Upper lobe of right lung (tissue), 1 donor: ENCODE measurements at places on chromosomes 4 and X. TPM values are rescaled to one million over a fixed set of nuclear protein-coding genes. Genes with fewer than 3 reads are reported as not detected.

DNA sequence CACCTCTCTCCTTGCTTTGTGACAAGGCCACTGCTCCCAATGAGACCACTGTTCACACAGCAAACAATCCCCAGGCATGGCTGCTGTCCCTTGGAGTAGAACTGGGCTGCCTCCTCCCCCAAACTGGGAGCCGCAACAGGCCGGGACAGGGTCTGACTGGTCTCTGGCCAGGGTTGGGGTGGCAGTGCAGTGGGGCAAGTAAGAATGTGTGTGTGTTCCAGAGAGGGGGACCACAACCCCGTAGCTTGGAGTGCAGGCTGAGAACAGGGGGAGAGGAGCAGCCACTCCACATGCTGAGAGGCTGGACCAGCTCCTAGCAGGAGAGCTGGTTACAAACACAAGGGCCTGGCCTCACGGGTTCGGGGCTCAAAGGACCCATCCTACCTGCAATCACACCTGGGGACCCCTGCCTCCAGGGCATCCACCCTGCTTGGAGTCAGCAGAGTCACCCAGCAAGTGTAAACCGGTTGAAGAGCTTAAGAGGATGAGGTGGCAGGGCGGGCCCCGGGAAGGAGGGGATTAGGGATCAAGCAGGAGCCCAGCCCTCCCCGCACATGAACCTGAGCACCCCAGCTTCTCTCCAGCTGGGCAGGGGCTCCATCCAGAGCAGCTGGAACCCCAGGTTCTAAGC, 3.8 kb upstream of the ZNF185 start:
- DNase-seq, result no peak

The TFE3 gene
- 62.4 TPM for total RNA-seq

- no peak for DNase-seq
These were observed 9.4 kb upstream of the CDS1 start for GRCh38 chr4:84573385-84574068.

DNA sequence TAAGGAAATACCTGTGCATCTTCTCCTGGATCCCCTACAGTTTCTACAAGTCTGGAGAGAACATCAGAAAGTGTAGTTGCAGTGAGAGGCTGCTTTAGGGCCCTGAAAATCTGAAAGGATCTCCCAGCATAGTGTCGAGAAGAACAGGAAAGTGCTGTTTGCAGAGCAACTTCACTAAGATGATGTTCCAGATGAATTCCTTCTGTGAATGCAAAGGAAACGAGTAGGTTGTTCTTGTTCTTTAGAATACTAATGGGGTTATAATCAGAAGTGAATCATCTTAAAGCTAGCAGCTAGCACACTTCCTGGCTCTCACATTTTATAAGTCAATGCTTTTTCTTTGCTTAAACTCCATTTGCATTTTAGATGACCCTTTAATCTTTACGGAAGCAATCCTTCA, 53.7 kb downstream of the ZAR1 start:
- no peak for DNase-seq

- DNase-seq, result no peak
These were observed 79.6 kb downstream of the CCKAR start for GRCh38 chr4:26410385-26411293.

GRCh38 chr4:134702374-134702773, 500.8 kb upstream of the PABPC4L start:
- DNase-seq, result no peak

- no peak for DNase-seq
These were observed 10.3 kb upstream of the CENPU start for GRCh38 chr4:184744236-184744635.

DNA sequence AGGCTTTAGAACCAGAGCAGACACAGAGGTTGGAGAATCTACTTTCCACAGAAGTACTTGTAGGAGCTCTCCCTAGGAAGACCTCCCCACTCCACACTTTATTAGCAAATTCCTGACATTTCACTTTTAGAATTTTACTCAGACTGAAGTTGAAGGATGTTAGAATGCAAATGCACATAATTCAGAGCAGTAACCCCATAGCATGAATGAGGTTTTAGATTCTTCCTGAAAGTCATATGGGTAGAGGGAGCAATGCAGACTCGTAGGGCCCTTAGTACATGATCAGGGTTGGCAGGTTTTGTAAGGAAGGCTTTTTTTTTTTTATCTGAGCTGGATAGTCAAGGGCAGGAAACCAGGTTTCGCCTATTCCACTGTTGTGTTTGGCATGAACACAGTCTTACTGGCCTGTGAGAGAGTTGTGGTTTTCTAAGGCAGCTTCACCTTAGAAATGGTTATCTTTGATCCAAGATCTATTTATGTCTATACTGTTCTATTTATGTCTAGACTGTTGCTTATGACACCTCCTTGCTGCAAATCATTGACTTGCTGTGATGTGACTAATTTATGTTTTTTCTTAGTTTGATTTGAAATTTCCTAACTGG, 48.9 kb downstream of the SPATA18 start:
- no peak for DNase-seq

The FRG2 gene
- not detected for total RNA-seq

The SLC10A4 gene
- total RNA-seq, result 3.1 TPM

DNA sequence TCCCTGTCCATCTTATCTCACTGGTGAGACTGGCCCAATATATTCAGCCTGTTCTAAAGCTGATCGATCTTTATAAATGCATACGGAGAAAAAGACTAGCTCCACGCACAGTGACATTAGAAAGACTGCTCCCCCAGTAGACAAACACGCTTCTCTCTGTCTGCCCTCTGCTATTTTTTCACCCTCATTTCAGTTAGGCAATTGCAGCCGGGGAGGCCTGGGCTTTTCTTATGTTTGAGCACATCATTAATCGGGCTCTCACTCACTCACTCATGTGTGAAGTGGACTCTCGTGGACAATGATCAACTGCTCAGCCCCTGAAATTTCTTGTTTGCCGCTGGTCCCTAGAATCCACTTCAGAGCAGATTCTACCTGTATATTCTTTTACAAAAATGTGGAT, 824.7 kb upstream of the TENM3 start:
- no peak for DNase-seq

- DNase-seq, result no peak
These were observed 141.5 kb upstream of the PABPC4L start for GRCh38 chr4:134343081-134343480.

- DNase-seq, result no peak
These were observed 391.8 kb upstream of the MAGEB16 start for GRCh38 chrX:35406386-35406785.

The TRPC5OS gene
- total RNA-seq, result not detected
